ENCODE measurements at places on chromosomes 2 and 18.
A peak's percentile ranks its signal among the peaks of the same experiment; 100 is the strongest.

DNA sequence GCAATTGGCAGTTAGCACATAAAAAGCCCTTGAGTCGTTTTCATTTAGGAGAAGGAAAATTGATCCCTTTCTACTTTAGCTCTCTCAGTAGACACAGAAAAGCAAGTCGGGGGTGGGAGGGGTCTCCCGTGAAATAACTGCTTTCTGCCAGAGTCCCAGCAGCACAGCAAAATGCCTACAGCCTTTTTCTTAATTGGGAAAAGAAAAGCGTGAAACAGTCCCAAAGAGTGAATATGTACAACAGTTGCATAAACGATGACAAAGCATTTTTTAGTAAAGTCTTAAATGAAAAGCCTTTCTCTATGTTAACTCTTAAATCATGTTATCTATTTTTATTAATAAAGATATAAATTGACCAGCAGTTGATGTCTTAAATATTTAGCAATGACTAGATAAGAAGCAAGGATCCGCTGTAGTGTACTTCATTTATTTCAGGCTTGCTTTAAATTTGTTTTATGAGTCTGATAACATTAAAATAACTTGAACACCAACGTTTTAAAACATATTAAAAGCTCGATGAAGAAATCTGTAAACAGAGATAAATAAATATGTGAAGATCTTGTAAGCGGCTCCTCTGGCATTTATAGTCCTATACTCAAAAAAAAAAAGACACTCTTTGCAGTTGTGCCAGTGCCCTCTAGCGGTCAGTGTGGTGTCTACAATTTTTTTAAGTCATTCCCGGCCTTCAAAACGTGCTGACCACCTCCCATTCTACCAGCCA, 42.3 kb upstream of the ATIC start:
- DNase-seq = peak; percentile 51

DNA sequence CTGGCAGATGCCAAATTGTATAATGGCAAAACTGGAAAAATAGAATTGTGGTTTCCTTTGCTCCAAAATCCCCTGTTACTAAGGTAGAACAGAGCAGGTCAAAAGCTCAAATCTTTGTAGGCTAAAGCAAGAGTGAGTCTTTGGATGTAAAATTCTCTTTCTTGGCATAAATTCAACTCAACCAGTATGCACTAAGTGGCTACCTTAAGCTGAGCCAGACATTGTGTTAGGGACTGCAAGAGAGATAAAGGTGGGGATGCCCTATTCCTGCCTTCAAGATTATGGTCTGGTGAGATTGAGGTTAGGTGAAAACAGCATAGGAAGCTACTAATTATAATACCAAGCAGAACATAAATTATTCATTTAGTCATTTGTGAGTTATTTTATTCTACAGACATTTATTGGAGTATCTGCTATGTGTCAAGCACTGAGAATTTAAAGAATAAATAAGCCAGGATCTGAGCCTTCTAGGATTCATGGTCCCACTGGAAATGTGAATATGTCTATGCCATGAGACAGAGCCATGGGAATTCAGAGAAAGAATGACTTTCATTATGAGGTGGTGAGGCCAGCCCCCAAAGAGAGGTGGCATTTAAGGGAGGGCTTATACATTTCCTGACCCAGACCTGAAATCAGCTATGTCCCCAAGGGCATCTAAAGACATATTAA, 198.0 kb upstream of the NCKAP5 start:
- DNase-seq = no peak

DNA sequence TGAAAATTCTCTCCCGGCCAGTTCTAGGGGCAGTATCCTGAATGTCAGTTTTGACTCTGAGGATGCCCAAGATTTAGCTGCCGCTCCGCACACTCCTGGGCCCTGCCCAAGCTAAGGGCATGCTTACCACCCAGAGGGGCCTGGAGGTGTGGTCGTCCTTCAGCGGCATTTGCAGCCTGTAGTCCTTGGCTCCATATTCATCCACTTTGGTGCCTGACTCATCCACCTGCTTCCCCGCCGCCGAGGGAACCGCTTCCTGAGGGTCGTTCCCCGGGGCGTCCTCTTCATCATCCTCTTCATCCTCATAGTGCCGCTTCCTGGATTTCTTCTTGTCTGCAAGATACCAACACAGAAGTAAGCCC, 577 bp downstream of the ERCC3 start:
- no peak for DNase-seq

DNA sequence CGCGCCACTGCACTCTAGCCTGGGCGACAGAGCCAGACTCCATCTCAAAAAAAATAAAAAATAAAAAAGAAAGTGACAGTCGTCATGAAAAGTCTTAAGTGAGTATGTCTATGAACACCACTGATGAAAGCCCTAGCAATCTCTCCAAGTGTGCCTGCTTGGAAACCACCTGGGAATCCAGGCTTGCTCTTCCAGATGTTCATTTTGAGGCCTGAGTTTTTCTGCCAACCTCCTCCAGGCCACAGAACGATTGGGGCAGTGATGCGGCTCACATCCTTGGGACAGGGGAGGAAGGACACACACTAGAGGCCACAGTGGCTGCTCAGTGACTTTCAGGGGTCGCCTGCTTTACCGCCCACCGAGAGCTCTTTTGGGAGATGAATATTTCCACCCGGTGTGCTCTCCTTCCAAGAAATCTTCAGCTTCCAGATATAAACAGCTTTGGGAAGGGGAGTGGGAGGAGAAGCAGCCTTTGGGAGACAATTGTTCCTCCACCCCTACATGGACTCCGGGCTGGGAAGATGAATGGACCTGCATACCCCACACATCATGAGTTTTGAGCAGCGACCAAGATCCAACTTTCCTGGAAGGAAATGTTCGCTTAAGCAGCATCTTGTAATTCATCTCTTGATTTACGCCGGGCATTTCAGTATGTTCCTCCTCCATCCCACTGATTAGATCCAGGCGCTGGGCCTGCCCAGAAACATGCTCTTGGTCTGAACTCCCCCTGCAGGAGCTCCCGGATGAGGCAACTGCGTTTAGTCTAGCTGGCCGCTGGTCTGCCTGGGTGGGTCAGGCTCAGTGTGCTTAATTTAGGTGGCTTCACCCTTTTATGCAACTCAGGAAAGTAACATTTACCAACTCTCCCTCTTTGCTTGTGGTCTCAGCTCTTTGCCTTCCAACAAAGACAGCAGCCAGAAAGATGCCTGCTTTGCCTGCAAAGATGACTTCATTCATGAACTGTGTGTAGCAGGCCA, 6.2 kb upstream of the ARMC9 start:
- no peak for DNase-seq

DNA sequence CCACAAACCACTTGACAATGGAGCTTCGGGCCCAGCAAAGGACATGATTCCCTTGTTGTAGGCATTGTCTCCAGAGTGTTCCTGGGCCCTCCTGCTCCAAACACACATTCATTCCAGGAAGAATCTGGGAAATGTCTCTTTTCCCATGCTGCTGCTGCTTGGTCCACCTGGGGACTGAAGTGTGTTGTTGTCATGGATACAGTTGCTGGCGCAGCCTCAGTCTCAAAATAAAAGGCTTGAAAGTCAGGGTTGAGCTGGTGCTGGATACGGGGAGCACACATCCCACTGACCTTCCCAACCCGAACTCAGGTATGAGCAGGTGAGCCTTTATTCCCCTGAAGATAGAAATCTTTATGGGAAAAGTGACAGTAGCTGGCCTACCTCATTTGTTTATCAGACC, 30.6 kb upstream of the SPP2 start:
- no peak for DNase-seq

- peak; percentile 16 for DNase-seq
Measured at GRCh38 chr18:31819106-31819924, 58.6 kb upstream of the SLC25A52 start.

GRCh38 chr2:122011493-122012270, 256.2 kb downstream of the TSN start:
- no peak for DNase-seq

- no peak for DNase-seq
Measured at GRCh38 chr18:8639762-8640161, 30.5 kb downstream of the RAB12 start.

DNA sequence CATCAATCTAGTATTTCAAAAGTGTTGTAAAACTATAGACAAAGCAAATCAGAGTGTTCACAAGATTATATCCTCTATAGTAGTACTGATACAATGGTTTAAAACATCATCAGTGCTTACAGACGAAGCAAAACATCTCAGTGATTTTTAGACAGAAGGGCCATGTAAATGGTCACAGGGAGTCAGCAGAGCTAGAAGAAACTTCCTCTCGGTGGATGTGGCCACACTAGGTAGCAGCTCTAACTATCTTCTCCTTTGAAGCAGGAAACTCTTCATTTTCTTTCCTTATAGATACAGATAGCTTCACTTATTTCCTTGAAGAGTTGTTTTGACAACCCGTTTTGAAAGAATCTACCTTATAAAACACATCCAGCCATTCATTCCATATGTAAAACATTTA, 80.4 kb upstream of the CD226 start:
- DNase-seq = no peak

DNA sequence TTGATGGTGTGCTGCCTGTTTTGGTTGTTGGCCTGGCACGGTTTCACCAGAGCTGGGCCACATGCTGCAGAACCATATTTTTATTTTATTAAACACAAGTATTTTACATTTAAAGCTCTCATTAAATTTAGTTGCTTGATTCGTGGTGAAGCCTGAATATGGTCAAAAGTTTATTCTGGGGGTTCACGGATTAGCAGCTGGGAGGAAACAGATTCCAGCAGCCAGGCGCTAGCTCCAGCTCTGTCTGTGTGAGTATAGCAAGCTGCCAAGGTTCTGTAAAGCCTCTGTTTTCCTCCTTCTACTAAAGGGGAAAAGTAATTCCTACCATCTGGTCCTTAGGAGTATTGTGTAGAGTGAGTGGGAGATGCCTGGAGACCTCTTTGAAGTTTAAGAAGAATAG, 22.5 kb downstream of the GATA6 start:
- DNase-seq = no peak

DNA sequence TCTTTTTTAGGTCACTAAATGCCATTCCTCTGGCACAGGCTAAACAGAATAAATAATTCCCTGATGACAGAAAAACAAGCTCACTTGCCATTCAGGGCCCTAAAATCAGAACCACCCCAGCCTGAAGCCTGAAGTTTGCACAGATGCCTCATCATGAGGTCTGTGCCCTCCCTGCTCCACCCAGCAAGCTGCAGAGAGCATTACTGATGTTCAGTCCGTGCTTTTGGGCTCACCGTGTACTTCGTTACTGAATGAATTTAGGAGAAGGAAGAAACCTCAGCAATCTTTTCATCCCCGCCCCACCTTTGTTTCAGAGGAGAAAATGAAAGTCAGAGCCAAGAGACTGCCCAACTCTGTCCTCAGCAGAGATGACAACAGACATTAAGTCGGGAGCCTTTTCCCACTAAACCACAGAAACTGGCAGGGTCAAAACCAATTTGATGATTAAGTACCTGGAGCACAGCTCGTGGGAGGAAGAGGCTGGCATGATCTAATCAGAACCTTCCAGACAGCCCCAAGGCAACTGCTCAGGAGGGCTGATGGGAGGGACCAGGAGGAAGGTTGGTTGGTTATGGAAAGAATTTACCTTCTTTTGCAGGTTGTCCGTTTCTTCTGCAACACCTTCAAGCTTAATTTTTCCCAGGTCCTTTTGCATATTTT, 122.7 kb downstream of the LAMA1 start:
- no peak for DNase-seq

DNA sequence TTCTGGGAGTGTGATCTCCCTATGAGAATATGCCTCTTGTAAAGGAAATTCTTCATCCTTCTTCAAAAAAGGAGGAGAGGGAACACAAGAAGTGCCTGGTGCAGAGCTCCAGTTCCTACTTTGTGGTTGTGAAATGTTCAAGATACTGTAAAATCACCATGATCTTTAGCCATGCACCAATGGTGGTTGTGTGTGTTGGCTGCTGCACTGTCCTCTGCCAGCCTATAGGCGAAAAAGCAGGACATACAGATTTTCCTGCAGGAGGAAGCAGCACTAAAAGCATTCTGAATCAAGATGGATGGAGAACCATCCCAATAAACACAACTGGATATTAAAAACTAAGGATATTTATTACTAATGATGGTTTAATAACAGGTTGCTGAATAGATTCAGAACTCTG, 6.2 kb upstream of the KLHL14 start:
- no peak for DNase-seq

DNA sequence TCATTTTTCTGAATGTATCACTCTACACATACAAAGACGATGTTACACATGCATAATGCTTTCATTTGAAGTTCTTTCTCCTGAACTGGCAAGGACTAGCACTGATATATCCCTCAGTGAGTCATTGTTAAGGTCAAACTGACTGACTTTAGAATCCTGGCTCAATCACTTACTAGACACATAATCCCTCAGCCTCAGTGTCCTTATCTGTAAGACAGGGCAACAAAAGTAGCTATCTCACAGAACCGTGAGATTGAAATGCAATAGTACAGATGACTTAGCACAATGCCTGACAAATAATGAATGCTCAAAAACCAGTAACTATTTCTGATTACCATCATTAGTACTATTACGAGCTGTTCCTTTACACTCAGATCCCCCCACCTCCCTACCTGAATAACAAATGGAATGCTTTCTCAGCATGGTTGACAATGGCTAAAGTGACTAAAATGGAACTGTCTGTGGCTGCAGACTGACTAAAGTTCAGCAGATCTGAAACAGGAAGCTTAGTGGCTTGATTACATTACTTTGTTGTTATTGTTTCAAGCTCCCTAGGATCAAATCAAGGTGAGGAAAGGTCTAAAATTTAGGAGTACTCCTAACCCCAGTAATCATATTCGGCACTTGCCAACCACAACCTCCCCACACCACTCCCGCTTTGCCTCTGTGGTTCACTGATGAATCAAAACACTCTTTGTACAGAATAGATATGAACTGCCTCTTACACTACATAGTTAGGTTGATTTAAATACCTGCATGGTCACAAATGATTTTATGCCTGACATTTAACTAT, 35.8 kb upstream of the CACNB4 start:
- no peak for DNase-seq

GRCh38 chr2:70947556-70948184, 12.0 kb downstream of the ATP6V1B1 start:
- no peak for DNase-seq

- DNase-seq = no peak
Measured at GRCh38 chr18:7945882-7946281, 378.8 kb downstream of the PTPRM start.

- no peak for DNase-seq
Measured at GRCh38 chr2:205475416-205475768, 206.9 kb upstream of the NRP2 start.

- DNase-seq = peak; percentile 54
Measured at GRCh38 chr2:226798422-226799210, 1.0 kb downstream of the IRS1 start.

- no peak for DNase-seq
Measured at GRCh38 chr2:108637304-108637669, 82.0 kb upstream of the RANBP2 start.

- DNase-seq = no peak
Measured at GRCh38 chr2:120250640-120251039, 2.0 kb upstream of the RALB start.

GRCh38 chr18:54150226-54150625, 74.2 kb downstream of the MBD2 start:
- no peak for DNase-seq

GRCh38 chr2:64652231-64653108, 1.2 kb downstream of the SERTAD2 start:
- no peak for DNase-seq

GRCh38 chr2:211591426-211591825, 947.2 kb downstream of the ERBB4 start:
- no peak for DNase-seq
